ENCODE measurements at places on chromosomes 5 and 9.

GRCh38 chr9:18487611-18488010, 13.7 kb downstream of the ADAMTSL1 start:
- no peak for DNase-seq

DNA sequence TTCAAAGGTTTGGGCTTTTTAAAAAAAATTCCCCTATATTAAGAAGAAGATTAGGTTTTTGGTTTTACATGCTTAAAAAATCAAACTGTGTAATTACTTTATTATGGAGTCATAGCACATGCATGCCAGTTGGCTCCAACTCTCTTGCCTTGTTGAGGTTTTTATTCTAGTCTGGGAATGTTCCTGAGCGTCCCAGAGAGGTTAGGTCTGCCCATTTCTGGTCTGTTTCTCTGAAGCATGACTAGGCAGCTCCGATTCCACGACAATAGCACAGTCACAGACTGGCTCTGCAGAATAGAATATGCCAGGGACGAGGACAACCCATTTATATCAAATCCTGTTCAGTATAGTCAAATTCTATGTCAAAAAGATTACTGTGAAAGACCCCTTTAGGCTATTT, 217.0 kb downstream of the PCSK5 start:
- DNase-seq: no peak

DNA sequence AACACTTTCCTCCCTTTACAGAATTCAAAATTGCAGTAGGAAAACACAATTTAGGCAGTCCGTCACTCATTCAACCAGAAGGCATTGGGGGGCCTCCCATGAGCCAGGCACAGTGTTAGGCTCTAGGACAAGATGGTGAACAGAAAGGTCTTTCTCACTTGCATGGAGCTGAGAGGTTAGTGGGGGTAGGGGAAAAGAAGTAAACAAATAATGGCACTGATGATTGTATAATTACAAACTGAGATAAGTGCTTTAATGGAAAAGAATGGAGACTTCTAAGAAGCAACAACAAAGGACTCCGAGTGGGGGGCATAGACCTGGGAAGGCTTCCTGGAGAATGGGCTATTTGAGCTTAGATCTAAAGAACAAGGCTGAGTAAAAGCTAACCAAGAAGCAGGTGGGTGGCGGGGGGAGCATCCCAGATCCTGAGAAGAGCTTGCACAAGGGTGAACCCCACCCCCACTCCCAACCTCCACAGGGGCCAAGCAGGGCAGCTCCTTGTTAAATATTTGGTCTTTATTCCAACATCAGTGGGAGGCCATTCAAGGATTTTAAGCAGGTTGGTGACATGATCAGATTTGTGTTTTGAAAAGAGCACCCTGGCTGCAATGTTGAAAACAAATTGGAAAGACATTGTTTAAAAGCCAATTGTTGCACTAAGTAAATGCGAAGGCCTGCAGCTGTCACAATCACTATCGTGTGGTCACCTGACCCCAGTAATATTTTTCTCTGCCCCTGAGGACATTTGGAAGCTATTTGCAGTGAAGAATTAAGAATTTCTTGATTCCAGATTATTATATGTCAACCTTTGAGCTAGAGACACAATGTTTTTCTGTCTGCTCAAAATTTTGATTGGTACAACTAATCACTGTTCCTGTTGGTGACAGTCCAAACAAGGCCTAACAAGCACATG, 73.9 kb upstream of the EFNA5 start:
- no peak for DNase-seq

GRCh38 chr9:124501771-124502320, 5.4 kb downstream of the NR5A1 start:
- DNase-seq: no peak

GRCh38 chr5:175464074-175464941, 14.1 kb upstream of the SFXN1 start:
- DNase-seq: peak; percentile 18

DNA sequence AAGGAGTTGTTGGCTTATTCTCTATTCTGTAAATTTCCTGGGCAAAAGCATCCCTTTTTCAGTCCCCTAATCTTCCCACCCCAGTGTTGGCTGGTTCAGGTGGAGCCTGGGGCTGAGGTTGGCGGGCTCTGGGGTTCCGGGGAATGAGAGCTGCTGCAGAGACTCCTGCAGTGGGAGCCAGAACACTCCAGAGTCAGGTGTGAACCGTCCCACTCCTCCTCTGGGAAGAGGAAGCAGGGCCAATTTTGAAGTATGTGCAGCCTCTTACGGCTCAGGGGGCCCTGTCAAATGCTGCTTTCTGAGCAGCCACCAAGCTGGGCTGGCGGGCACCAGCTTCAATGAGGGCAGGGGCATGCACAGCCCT, 42.8 kb downstream of the JADE2 start:
- DNase-seq: no peak

Measured in stimulated activated CD8-positive, alpha-beta memory T cell treated with anti-CD3 and anti-CD28 coated beads, Interleukin-2, amount 100 ng/mL, for 1 hour (primary cell).